Panc1 (cell line): ENCODE measurements at places on chromosomes 13 and 19. TPM values are rescaled to one million over a fixed set of nuclear protein-coding genes. Genes with fewer than 3 reads are reported as not detected.

GPR12 gene
- total RNA-seq, result not detected

- no peaks in the 10 kb centered on the region for H3K27me3 ChIP-seq
- no peak overlapping the region for H3K27ac ChIP-seq
- H3K4me3 ChIP-seq, result no peak overlapping the region
Measured at GRCh38 chr13:65882810-65883209, 1347.3 kb downstream of the PCDH9 start.

GRCh38 chr13:105506463-105506862 lies 1029.0 kb downstream of the EFNB2 start:
- no peak overlapping the region for H3K27ac ChIP-seq
- H3K36me3 ChIP-seq, result no peaks in the 10 kb centered on the region
- H3K4me3 ChIP-seq, result no peak overlapping the region
- no peaks in the 10 kb centered on the region for H3K27me3 ChIP-seq

AP2S1 gene
- 146 TPM for total RNA-seq

DNA sequence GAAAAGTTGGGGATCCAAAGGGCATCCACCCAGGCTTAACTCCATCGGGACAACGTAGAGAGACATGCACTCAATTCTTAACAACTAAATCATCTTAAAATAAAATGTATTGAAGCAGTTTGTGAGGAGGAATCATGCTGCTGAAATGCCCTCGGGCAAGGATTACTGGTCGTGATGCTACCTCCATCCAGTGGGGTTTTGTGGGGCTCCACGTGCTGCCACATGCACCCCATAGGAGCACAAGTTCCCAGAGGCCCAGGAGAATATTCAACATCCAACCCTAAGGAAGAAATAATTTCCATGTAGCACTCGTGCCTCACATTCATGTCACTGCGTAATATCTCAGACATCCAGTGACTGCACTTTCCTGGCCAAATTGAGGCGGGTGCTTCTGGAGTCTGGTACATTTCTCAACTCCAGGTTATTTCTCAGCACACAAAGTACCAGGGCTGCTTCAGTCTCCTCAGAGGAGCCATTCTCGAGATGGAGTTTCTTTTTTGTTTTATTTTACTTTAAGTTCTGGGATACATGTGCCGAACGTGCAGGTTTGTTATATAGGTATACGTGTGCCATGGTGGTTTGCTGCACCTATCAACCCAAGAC lies 429.8 kb downstream of the FOXO1 start:
- no peaks in the 10 kb centered on the region for H3K4me1 ChIP-seq
- DNase-seq, result no peak
- H3K4me3 ChIP-seq, result no peak overlapping the region
- H3K27ac ChIP-seq, result no peak overlapping the region
- H3K27me3 ChIP-seq, result no peaks in the 10 kb centered on the region

RDH8 gene
- total RNA-seq, result not detected

- H3K36me3 ChIP-seq, result no peaks in the 10 kb centered on the region
- H3K4me3 ChIP-seq, result peak overlapping the region; percentile 33
- DNase-seq, result peak; percentile 61
- no peaks in the 10 kb centered on the region for H3K27me3 ChIP-seq
Measured at GRCh38 chr19:45882652-45883585, 3.0 kb downstream of the IRF2BP1 start.

IFNL4 gene
- total RNA-seq, result not detected

GRCh38 chr13:23722726-23723453 lies 152.7 kb downstream of the TNFRSF19 start:
- no peak overlapping the region for H3K4me3 ChIP-seq
- no peaks in the 10 kb centered on the region for H3K27me3 ChIP-seq
- DNase-seq, result no peak
- no peak overlapping the region for H3K27ac ChIP-seq

GRCh38 chr13:76637641-76638141 lies 248.5 kb downstream of the KCTD12 start:
- no peak overlapping the region for H3K27ac ChIP-seq
- no peaks in the 10 kb centered on the region for H3K36me3 ChIP-seq
- no peak overlapping the region for H3K4me3 ChIP-seq
- no peaks in the 10 kb centered on the region for H3K27me3 ChIP-seq

GRCh38 chr13:113445791-113446487 lies 7.3 kb downstream of the ADPRHL1 start:
- peaks cover 4% of the 10 kb centered on the region; the same call in 1 of the 2 replicates for H3K36me3 ChIP-seq
- H3K4me1 ChIP-seq, result peaks cover 6% of the 10 kb centered on the region
- no peaks in the 10 kb centered on the region for H3K27me3 ChIP-seq
- H3K27ac ChIP-seq, result no peak overlapping the region
- H3K4me3 ChIP-seq, result no peak overlapping the region

GRCh38 chr13:32600890-32601289 lies 14.6 kb downstream of the PDS5B start:
- H3K27ac ChIP-seq, result no peak overlapping the region
- H3K4me3 ChIP-seq, result no peak overlapping the region
- no peak for DNase-seq
- peaks cover 2% of the 10 kb centered on the region; the same call in 1 of the 2 replicates for H3K4me1 ChIP-seq

DNA sequence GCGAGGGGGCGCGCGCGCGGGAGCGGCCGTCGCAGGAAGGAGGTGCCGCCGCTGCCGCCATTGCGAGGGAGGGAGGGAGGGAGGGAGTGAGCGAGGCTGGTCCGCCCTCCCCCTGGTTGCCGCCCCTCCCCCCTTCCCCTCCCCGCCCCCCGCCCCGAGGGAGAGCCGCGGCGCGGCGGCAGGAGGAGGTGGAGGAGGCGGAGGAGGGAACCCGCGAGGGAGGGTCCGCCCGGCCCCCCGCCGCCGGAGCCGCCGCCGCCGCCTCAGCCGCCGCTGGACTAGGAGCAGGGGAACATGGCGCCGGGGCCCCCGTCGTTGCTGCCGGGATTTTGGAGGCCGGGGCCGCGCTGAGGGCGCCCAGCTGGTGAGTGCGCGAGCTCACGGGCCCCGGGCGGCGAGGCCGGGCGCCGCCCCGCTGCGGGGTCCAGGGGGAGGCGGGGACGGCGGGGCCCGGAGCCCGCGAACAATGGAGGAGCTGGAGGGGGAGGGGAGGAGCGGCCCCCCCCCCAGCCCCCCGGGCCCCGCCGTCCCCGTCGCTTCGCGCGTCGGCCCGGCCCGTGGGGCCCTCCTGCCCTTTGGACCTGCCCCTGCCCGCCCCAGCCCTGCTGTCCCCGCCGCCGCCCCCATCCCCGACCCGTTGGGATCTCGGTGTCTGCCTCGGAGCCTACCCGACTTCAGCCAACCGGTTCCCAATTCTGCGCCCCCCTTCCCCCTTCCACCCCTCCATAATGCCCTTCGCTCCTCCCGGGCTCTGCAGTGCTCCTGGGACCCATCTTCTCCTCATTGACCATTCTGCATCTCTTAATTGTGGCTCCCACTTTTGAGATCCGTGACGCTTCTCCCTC lies at the start of gene ARHGAP35:
Gene ARHGAP35 (plus strand): TSS at position 152 of the 845 bp plus-strand sequence. CDS start 57,679 bp downstream, outside the sequence.
- no peak for DNase-seq
- peaks cover 3% of the 10 kb centered on the region; the same call in 1 of the 2 replicates for H3K36me3 ChIP-seq
- H3K4me3 ChIP-seq, result peak within 1 kb of the TSS; percentile 73

DNA sequence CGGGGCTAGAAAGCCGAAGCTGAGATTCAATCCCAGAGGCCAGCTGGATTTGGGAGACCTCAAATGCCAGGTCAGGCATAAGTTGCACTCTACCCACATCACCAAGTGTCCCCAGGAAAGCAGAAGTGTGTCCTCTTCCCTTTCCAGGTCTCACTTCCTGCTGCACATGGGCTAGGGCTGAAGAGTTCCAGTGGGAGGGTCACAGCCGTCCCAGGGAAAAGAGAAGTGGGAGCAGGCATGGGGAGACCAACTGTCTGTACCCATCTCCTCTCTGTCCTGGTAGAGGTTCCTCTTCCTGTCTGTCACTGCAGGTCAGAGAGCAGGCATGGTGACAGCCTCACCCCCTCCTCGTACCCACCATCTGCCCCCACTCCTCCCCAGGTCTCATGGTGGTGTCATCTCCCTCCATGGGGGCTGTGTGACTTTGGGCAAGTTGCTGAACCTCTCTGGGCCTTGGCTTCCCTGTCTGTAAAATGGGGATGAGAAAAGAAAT lies 14.8 kb downstream of the AXL start:
- H3K4me3 ChIP-seq, result no peak overlapping the region
- H3K36me3 ChIP-seq, result peaks cover 2% of the 10 kb centered on the region; the same call in 1 of the 2 replicates
- H3K27ac ChIP-seq, result no peak overlapping the region
- no peaks in the 10 kb centered on the region for H3K27me3 ChIP-seq

NLRP9 gene
- total RNA-seq, result not detected

ZNF835 gene
- total RNA-seq, result not detected

ZNF723 gene
- not detected for total RNA-seq

ZNF507 gene
- 28.3 TPM for total RNA-seq

ZNF358 gene
- 30.2 TPM for total RNA-seq

DNA sequence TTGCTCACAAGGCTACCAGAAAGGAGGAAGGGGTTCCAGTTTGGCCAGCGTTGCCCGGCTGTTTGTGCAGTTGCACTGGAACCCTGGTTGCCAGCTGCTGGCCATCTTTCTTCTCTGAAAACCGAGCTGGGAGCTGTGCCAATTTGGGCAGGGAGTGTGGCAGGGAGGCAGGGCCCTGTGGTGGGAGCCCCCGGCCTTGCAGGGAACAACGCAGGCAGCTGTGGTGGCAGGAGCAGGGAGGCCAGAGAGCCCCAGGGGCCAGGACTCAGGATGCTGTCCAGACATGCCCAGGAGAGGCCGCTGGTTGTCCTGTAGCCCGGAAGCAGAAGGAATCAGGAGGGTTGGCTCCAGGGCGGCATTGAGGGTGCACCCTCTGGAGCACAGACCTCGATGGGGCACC lies 4.8 kb downstream of the KMT5C start:
- no peak overlapping the region for H3K4me3 ChIP-seq
- no peak for DNase-seq
- H3K27ac ChIP-seq, result no peak overlapping the region
- H3K36me3 ChIP-seq, result no peaks in the 10 kb centered on the region

DNA sequence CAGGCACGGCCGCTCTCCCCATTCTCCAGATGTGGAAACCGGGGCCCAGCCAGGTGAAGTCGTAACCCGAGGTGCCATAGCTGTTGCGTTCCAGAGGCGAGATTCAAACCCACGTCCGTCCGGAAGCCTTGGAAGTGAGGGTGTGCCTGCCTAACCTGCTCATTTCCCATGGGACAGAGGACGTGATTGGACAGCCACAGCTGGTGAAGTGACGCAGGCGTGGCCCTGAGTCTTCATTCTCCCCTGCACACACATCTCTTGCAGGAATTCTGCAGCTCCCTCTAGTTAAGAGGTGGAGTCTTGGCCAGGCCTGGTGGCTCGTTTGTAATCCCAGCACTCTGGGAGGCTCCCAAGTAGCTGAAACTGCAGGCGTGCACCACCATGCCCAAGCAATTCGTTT lies 16.8 kb downstream of the MEIS3 start:
- no peak for DNase-seq
- H3K4me1 ChIP-seq, result no peaks in the 10 kb centered on the region
- H3K36me3 ChIP-seq, result no peaks in the 10 kb centered on the region
- H3K27ac ChIP-seq, result no peak overlapping the region
- no peak overlapping the region for H3K4me3 ChIP-seq

CD70 gene
- total RNA-seq, result 45.4 TPM

DNA sequence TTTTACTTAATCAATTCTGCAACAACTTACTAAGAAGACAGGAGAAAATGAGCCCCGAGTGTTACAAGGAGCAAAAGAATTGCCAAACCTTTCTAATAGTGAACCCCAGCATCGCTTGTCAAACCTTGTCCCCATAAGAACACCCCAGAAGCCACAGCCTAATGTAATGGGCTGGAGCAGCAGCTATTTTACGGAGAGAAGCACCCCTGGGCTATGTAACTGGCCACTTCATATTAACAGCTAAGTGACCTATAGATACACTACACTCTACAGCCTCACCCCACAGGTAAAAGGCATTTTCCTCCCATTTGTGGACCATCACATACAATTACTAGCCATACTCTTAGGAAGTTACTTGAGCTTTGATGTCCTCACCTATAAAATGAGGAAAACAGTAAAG lies 27.3 kb upstream of the CPB2 start:
- H3K27ac ChIP-seq, result no peak overlapping the region
- H3K4me3 ChIP-seq, result no peak overlapping the region
- 0 out of 2 replicates have a peak, but pooled peaks cover 5% of the 10 kb centered on the region for H3K27me3 ChIP-seq
- no peak for DNase-seq
- H3K4me1 ChIP-seq, result no peaks in the 10 kb centered on the region
- H3K36me3 ChIP-seq, result no peaks in the 10 kb centered on the region

ZNF610 gene
- not detected for total RNA-seq

DNA sequence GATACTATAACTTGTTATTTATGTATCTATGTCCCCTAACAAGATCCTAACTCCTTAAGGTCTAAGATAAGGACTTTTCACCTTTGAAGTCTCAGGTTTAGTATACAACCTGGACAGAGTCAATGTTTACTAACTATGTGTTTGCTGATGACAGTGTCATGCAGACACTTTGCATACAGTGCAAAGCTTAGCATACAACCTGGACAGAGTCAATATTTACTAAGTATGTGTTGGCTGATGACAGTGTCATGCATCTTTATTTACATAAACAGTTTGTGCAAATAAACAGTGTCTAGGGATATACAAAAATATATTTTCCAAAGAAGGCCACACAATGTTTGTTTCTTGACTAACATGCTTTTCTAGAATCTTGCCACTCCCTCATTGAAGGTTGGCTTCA lies 34.7 kb downstream of the DCT start:
- no peaks in the 10 kb centered on the region; the same call in 1 of the 2 replicates for H3K36me3 ChIP-seq
- no peaks in the 10 kb centered on the region; the same call in 1 of the 2 replicates for H3K27me3 ChIP-seq
- H3K4me3 ChIP-seq, result no peak overlapping the region
- no peak overlapping the region for H3K27ac ChIP-seq
- no peak for DNase-seq

DNA sequence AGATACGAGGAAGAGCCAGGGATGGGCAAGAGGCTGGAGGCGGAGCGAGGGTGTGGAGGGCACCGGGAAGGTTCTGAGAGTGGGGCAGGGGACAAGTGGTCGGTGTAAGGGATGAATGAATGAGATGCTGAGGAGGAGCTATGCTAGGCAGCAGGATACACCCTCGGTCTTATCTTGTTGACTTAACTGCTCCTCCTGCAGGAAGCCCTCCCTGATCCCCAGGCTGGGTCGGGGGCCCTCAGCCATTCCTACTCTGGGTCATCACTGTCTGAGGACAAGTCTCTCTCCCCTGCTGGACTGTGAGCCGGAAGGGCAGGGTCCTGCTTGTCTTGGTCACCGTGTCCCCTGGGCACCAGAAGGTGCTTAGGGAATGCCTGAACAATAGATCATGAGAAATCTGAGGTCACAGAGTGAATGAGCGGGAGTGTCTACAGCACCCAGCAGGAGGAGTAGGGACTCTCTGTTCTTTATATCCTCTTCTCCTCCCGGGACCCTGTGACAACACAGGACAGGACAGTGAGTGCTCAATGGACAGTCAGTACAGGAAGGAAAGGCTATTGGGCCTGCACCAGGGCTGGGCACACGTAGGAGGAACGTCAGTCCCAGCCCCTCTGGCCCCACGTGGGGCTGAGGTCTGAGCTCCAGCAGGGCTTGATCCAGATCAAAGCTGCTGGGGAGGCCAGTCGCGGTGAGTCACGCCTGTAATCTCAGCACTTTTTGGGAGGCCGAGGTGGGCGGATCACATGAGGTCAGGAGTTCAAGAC lies 6.5 kb downstream of the NKPD1 start:
- no peak for DNase-seq
- no peak overlapping the region for H3K27ac ChIP-seq
- no peak overlapping the region for H3K4me3 ChIP-seq
- H3K4me1 ChIP-seq, result no peaks in the 10 kb centered on the region

FCHO1 gene
- 1.1 TPM for total RNA-seq

- no peak overlapping the region for H3K27ac ChIP-seq
- no peaks in the 10 kb centered on the region for H3K36me3 ChIP-seq
- no peaks in the 10 kb centered on the region for H3K4me1 ChIP-seq
Measured at GRCh38 chr13:102028206-102028605, 373.6 kb downstream of the FGF14 start.
